ENCODE measurements at places on chromosomes 13 and 19.

GRCh38 chr13:99392470-99393135 is 85.4 kb upstream of the GPR183 start:
- no peak for DNase-seq

GRCh38 chr13:26412936-26413716 is 144.4 kb upstream of the WASF3 start:
- DNase-seq: no peak

GRCh38 chr13:23185542-23185941 is 4.8 kb downstream of the SGCG start:
- DNase-seq: no peak

- no peak for DNase-seq
Measured at GRCh38 chr19:29303069-29303718, 90.2 kb upstream of the UQCRFS1 start.

- DNase-seq: no peak
Measured at GRCh38 chr13:23777575-23777870, 111.7 kb downstream of the MIPEP start.

All from AG08396 (cell line).